Stimulated activated CD4-positive, alpha-beta T cell treated with anti-CD3 and anti-CD28 coated beads, Interleukin-4, amount 100 ng/mL, for 1 hour (primary cell): ENCODE measurements at places on chromosomes 16 and 17.

DNA sequence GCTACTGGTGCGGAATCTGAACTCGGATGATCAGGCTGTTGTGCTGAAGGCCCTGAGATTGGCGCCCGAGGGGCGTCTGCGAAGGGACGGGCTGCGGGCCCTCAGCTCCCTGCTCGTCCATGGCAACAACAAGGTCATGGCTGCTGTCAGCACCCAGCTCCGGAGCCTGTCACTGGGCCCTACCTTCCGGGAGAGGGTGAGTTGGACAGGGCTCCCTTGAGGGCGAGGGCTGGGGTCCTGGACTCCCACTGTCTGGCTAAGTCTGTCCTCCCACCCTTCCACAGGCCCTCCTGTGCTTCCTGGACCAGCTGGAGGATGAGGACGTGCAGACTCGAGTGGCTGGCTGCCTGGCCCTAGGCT is 16.7 kb upstream of the CTCF start:
- DNase-seq, result no peak

- DNase-seq, result no peak
These were observed 772 bp upstream of the SAMD14 start for GRCh38 chr17:50130559-50131305.

GRCh38 chr16:19783363-19784182 is 65.5 kb downstream of the IQCK start:
- no peak for DNase-seq

- no peak for DNase-seq
These were observed 2.1 kb upstream of the NHERF1 start for GRCh38 chr17:74746376-74746775.

DNA sequence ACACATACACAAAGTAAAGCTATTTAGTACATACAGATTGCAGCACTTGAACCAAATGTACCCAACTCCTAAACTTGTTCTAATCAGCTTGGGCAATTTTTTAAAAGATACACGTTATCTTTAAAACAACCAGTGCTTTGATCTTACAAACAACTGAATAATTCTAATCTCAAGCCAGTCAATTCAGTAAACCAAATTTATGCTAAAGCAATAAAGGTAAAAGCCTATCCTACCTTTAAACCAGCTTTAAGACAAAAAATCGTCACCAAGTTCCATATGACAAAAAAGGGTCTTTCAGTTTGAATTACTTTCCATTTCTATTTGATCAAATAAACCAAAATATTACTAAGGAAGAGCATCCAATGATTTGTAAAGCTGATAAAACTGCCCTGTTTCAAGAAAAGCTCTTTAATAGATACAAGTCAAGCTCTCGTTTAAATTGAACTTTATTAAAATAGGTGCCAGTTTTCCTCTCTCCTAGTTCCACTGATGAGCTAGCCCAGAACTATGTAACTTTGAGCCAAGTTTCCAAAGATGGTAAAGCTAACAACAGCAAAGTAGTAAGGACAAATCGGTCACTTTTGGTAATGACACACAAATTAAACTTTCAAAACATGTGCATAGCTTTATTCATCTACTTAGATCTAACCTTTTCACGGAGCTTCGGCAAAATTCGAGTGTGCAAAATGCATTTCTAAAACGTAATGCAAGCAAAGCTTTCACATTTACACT is 10.2 kb downstream of the CRYBA1 start:
- no peak for DNase-seq

- DNase-seq, result peak; percentile 34
These were observed 3.7 kb downstream of the ADAD2 start for GRCh38 chr16:84194470-84195200.

GRCh38 chr17:30600060-30600829 is 123.0 kb downstream of the GOSR1 start:
- DNase-seq, result peak; percentile 67
